ENCODE measurements at places on chromosomes 7 and 10.

- peak; percentile 95 for DNase-seq
Measured at GRCh38 chr10:122140941-122141623, 130.0 kb upstream of the BTBD16 start.

DNA sequence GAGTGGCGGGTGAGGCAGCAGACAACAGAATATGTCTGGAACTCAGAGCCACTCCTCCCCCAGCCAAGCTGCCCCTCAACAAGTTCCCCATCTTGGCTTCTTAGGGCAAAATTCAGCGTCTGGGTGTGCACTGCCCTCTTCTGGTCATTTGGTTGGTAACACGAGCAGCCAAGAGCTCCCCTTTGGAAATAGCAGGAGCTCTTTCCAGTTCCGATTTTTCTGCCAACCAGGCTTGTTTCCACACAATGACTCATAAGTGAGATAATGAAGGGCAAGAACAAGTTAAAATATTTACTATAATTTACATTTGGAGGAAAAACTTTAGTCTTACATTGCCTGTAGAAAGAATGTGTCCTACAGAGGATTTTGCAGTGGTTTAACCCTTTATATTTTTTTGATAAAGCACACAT, 70.5 kb downstream of the ADCYAP1R1 start:
- DNase-seq, result peak; percentile 85

- DNase-seq, result no peak
Measured at GRCh38 chr10:75276069-75276872, 40.5 kb upstream of the COMTD1 start.

DNA sequence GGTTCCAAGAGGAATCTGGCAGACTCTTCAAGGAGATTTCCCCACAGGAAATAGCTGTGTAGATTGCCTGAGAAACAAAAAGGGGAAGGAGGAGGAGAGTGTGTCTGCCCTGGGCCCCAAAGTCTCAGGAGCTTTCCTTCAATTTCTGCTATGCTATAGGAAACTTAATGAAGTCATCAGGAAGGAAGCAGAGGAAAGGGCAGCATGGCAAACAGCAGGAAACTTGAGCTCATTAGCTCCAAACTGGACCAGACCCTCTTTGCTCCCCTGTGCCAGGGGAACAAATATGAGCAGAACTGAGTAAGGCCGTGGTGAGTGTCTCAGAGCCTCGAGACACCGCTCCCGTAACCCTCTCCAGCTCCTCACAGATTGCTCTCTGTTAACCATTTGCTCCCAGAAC, 4.8 kb upstream of the KCNIP2 start:
- DNase-seq, result peak; percentile 15

- no peak for DNase-seq
Measured at GRCh38 chr7:2734084-2734686, 46.2 kb downstream of the AMZ1 start.

DNA sequence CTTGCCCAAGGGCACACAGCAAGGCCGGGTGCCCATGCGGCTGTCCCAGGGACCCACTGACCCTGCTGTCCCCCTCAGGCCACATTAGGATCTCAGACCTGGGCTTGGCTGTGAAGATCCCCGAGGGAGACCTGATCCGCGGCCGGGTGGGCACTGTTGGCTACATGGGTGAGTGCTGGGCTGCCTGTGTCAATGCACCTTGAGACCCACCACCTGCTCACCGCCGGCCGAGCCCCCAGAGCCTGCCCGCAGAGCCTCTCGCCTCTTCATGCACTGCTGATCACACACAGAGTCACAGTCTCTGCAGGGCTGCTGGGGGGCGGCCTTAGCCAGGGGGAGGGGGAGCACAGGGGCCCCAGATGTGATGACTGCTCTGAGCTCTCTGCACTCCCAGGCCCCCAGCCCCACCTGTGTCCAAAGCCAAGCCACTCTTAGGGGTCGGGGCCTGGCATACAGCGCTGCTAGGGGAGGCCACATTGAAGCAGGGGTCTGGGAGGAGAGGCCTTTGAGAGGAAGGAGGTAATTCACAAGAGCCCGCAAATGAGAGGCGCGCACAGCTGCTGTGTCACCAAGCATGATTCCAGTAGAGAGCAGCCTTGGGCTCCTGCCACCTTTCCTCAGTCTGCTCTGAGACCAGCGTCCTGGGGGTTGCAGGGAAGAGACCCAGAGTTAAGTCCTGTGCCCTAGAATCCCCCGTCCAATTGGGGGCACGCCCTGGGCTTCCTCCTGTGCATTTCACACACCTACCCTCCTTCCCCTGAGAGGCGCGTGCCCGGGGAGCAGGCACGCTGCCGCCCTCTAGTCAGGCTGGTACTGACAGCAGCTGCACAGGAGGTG, 100.4 kb downstream of the RGS10 start:
- DNase-seq, result no peak

GRCh38 chr10:5365928-5366327, 1.2 kb downstream of the UCN3 start:
- DNase-seq, result no peak

- DNase-seq, result no peak
Measured at GRCh38 chr10:21807180-21807579, 196.3 kb downstream of the DNAJC1 start.

DNA sequence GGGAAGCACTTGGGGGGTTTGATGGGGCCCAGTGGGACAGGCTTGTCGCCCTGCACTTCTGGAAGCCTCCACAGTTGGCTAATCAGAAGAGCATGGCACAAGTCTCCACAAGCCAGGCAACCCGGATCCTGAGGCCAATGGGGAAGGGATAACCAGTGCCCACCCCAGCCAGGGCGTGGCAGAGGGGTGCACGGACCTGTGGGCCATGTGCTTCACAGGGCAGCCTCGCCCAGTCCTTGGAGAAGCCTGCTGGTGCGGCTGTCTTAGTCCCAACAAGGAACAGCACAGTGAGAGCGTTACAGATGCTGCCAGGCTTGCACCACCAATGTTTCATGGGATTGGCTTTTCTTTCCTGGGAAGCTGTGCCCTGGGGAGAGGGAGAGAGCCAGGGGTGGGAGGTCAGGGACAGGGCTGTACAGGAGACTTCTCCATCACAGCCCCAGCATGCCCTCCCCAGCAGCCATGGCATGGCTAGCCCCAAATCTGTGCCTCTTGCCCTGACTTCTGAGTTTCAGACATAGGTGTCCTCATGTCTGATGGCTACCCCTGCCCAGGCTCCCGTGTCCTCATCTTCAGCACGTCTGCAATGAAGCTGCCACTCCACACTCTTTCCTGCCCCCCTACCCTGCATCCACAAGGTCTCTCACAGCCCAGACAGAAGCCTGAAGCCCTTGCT, 116.0 kb downstream of the PTPN20 start:
- DNase-seq, result no peak

DNA sequence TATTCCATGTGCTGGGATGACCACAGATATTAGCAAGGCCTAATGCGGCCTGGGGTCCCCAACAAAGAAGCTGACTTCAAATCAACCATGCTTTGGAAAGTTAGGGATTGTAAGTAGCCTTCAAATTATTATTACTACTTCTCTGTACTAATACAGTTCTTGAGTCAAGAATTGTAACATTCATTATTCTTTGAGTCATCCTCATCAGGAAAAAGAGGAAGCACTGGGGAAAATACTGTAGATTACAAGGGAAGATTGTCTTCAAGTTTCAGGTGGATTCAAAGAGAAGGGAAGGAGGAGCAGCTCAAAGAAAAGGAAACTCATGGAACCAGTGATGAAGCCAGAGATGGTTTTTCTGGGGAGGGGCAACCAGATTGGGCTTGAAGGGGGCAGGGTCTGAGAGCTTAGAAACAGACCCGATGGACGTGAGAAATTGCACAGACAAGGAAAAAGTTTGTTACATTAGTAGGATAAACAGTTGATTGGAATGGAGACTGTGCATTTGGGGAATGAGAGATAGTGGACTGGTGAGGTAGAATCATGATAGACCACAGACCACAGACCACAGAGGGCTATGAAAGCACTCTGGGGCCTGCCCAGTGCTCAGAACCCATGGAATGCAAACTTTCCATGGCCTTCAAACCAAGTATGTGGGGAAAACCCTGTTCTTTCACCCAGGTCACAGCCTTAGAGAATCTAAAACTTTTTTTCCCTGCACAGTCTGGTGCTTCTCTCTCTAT, 209.9 kb downstream of the ZNF365 start:
- peak; percentile 77 for DNase-seq

DNA sequence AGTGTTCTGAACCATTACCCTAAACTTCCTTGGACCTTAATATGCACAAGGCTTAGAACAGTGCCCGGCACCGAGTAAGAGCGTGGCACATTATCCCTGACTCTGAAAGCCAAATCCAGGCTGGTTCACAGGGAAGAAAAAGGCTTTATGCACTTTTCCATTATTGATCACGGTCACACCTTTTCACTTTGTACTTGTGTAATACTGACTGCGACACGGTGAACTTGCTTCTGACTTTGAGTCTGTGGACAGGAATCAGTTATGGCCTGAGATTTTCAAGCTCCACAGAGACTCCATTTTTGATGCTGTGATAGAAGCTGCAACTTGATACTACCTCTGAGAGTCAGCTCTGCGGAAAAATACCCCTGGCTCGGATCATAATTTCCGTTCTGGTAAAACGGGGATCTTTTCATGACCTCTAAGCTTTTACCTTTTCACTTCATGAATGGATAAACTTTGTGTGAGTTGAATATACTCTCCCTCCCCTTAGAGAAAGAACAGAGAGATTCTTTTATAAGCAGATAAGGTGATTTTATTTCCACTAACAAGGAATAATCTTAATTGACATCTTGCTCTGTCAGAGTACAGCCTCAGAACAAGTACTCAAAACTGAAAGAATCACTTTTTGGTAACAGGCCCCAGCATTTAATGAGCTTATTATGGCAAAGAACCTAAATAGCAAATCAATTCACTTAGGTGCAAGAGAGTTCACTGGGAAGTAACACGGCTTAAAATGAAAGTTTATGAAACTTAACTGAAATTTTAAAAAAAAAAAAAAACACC, 88.8 kb downstream of the ELMO1 start:
- DNase-seq, result no peak

GRCh38 chr7:2819954-2820397, 24.1 kb downstream of the GNA12 start:
- no peak for DNase-seq

GRCh38 chr10:103551619-103552602, 58.4 kb downstream of the NEURL1 start:
- no peak for DNase-seq

DNA sequence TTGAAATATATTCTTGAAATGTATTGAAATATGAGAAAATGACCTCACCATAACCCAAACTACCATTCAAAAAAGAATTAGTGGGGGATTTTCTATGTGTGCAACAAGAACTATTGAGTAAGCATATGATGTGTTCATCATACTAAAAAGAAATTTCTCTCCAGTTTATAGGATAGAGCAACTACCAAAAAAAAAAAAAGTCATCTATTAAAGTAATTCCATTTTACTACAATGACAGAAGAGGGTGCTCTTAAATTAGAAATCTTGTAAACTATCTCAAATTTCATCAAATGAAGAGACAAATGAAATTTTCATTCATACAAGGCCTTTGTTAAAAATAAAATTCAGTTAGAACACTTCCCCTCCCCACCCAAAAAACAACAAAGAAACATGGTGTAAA, 195.4 kb upstream of the PLXDC2 start:
- peak; percentile 19 for DNase-seq

- no peak for DNase-seq
Measured at GRCh38 chr7:143373255-143373794, 7.8 kb upstream of the ZYX start.

DNA sequence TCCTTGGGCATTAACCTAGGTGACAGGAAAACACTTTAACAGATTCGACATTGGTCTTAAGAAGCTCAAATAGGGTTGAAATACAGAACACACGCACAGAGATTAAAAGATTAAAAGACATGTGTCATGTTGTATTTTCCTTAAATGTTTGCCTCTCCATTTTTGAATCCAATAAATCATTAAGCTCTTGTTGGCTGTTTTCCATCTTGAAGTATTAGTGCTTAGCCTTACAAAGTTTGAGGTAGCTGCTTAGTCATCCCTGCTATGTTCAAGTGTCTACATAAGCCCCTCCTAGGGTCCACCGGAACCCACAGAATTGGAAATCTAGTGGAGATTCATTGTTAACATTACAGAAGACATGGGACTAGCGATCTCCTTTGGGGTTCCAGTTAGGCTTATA, 12.7 kb upstream of the GJD4 start:
- DNase-seq, result no peak

DNA sequence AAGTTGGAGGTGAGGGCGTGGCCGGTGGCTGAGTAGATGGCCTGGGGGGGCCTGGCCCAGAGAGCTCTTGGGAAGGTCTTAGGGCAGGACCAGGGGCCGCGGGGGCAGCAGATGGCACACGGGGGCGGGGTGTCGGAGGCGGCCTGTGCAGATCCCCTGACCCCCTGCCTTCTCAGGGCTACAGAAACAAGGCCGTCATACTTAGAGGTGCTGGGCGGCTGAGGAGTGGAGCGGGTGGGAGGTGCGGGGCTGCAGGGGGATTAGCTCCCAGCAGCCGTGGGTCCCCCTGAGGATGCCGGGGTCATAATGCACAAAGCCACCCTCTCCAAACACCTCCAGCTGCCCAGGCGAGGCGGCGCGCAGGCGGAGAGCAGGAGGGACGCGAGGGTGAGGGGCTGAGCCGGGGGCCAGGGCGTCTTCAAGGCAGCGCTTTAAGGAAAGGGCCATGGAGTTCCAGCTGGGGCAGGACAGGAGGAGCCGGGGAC, 40.4 kb upstream of the ZNF32 start:
- DNase-seq, result no peak

DNA sequence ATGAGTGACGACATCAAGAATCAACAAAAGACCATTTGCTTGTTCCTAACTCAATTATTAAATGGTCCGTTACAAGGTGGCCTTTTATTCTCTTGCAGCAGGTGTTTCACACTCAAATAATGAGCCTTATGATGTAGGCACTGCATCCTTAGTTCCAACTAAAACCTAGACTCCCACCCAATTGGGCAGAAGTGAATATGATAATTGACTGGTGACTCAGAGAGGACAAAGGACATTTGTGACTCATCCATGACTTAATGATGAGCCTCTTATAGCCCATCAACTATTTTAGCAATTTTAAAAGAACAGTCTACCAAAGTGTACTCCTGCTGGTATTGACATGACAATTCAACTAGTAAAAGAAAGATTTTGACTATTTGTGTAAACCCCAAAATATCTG, 1027.8 kb upstream of the PHF14 start:
- DNase-seq, result no peak

- no peak for DNase-seq
Measured at GRCh38 chr7:87171282-87171934, 19.2 kb downstream of the DMTF1 start.

GRCh38 chr10:93827056-93827804, 66.5 kb upstream of the SLC35G1 start:
- DNase-seq, result no peak

GRCh38 chr7:136086712-136087111, 109.6 kb upstream of the MTPN start:
- peak; percentile 85 for DNase-seq

- DNase-seq, result no peak
Measured at GRCh38 chr10:91768123-91768522, 30.1 kb upstream of the TNKS2 start.

Measured in stromal cell of bone marrow (primary cell).